ENCODE measurements at places on chromosomes 12 and 14.

GRCh38 chr12:80714846-80715245 lies 1.9 kb upstream of the MYF5 start:
- DNase-seq = no peak

DNA sequence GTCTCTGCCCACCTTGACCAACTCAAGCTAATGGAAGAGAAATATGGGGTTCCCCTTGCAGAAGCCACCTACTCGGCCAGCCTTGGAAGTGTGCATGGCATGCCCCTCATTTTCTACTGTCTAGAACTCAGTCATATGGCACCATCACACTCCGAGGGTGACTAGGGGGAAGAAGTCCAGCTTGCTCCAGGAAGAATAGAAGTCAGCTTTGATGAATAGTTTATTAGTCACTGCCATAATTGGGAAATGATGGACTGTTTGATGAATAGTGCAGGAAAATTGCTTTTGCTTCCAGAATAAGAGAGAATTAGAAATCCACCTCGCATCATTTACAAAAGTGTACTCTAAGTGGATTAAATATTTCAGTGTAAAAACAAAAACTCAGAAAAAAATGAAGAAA lies 1030.6 kb downstream of the VRK1 start:
- DNase-seq = no peak

- no peak for DNase-seq
These were observed 56.0 kb downstream of the RASSF3 start for GRCh38 chr12:64666054-64666914.

DNA sequence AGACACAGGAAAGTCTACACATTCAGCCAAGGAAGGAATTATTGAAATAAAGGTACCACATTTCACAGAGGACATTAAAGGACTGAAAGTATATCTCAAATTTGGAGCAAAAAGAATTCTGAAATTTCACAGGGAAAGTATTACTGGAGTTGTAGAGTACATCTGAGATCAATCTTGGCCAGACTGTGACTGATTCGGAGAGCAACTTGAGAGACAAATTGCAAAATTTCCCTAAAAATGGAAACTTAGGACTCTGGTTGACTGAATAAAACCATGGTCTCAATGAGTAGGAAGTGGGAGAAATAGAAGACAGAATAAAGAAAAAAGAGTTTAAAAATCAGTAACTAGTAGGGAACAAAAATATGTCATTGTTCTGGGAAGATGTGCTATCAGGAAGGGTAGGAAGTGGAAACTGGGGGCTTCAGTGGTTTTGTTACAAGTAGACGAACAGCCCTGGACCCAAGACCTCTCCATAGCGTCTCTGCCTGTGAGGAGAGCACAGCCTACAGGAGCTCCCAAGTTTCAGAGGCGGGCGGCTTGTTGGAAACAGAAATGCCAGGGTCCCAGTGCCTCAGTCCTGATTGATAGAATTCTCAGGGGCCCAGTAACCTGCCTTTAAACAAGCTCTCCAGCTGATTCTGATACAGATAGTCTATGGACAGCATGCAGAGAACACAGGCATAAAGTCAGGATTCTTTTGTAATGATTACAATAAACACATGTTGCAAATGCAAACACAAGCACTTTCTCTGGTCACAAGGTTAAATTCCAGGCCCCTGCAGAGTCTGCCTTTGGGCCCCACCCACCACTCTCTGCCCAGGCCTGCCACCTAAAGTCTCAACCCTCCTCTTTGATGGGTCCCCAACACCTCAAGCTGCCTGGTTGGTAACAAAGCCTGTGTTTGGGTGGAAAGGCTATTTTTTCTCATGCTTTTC lies 63.1 kb downstream of the BBS10 start:
- no peak for DNase-seq

GRCh38 chr14:90732718-90733117 lies 83.5 kb downstream of the TTC7B start:
- no peak for DNase-seq

DNA sequence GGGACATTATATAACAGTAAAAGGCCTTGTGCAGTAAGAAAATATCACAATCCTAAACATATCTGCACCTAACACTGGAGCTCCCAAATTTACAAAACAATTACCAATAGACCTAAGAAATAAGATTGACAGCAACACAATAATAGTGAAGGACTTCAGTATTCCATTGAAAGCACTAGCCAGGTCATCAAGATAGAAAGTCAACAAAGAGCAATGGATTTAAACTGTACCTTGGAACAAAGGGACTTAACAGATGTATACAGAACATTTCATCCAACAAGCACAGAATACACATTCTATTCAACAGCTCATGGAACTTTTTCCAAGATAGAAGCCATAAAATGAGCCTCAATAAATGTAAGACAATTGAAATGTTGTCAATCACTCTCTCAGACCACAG lies 209.5 kb upstream of the ARHGAP5 start:
- no peak for DNase-seq

DNA sequence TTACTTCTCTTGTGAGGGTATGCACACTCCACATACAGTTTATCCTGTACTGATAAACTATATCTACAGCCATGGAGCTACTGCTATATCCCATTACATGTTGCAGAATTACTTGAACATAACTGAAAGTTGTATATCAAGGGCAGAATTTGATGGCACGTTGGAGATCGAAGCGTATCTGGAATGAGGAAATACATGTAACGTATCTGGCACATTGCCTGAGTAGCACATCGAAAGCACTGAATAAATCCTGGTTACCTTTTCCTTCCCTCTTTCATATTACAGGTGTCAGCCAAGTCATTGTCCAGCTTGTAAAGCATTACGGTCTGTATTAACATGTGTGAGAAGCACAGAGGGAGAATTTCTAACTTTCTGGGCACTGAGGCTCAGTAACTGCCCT lies 42.1 kb upstream of the LIN7A start:
- no peak for DNase-seq

- DNase-seq = no peak
These were observed 25.5 kb downstream of the ITGA7 start for GRCh38 chr12:55682087-55682796.

DNA sequence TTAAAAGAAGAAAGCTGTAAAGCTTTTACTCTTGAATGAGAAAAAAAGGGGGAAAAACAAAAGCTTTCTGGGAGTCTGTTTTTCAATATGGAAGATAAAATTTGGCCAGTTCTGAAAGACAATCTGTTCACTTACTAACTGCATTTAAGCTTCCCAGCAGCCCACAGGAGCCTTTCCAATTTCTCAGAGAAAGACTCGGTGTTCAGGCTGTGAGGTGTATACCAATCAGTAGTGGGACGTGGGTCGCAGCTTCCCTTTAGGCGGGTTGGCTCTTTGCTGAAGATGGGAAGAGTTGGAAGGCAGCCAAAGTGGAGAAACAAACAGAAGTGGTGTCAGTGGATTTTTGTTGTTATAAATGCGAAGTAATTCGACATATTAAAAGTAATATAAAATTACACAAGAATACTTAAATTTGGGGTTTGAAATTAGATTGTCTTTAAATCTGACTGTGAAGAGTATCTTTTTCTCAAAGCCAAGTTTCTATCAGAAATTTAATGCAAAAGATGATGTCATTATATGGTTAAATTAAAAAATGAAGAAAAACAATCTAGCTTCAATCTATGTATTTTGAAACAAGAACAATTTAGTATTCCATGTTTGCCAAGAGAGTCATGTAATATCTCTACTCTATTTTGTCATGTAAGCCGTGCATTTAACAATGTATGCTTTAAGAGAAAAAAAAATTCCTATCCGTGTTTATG lies 590.2 kb upstream of the ATXN7L3B start:
- no peak for DNase-seq

GRCh38 chr12:62588916-62589315 lies 122.3 kb downstream of the MON2 start:
- DNase-seq = no peak

DNA sequence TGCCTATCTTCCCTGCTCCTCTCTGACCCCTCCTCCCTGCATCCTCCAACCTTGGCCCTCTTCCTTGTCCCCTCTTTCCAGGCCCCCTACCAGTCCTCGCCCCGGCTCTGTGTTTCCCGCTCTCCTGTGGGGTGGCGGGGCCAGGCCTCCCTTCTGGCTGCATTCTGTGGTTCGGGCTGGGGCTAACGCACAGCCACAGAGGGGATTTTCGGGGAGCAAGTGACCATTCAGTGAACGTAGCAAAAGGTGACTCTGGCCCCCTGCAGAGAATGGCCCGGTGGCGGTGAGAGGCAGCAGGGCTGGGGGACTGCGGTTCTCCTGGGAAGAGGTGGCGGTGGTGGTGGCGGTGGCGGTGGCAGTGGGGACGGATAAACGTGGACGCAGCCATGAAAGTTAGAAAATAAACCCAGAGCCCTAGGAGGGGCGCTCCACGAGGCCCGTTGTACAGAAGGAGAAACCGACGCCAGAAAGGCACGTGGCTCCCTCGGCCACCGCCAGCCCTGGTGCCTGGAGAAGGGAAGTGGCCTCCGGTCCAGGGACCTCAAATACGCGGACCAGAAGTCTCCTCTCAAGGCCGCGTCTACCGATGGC lies 269.6 kb downstream of the ADGRD1 start:
- no peak for DNase-seq

GRCh38 chr12:116241157-116241759 lies 36.2 kb downstream of the MED13L start:
- no peak for DNase-seq

- DNase-seq = no peak
These were observed 37.9 kb upstream of the EPS8 start for GRCh38 chr12:15827136-15827535.

- DNase-seq = no peak
These were observed 65.0 kb downstream of the PITPNM2 start for GRCh38 chr12:123085730-123086487.

DNA sequence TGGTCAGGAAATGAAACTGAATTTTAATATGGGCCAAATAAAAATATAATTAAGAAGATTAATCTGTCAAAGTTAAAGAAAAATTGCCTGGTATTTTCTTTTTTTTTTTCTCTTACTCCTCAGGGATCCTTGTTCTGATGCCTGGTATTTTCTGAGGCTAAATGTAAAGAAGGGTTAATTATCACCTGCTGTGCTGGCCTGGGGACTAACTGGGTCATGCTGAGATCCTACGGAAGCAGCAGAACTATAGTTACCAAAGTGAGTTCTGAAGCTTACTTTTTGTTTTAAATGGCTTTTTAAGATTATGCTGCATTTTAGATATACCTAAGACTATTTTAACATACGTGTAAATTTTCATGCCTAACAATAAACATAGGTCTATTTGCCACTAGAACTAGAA lies 23.3 kb downstream of the ZC2HC1C start:
- no peak for DNase-seq

DNA sequence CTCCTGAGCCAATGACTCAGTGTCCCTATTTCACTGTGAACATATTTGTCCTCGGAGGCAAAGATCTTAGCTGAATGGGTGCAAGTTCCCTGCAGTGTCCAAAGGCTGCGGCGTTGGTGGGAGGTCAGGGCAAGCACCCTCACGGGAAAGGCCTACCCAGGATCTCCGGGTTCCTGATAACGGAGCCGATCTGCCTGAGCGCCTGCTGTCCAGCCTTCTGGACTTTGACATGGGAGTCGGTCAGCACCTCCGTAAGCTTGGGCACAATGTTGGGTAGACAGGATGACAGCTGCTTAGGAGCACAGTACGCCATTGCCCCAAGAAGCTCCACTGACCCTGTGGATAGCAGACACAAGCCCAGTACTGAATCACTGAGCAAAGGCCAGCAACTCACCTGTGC lies 31.5 kb upstream of the RAB35 start:
- no peak for DNase-seq

GRCh38 chr12:127169321-127170181 lies 1097.4 kb upstream of the TMEM132C start:
- DNase-seq = no peak

DNA sequence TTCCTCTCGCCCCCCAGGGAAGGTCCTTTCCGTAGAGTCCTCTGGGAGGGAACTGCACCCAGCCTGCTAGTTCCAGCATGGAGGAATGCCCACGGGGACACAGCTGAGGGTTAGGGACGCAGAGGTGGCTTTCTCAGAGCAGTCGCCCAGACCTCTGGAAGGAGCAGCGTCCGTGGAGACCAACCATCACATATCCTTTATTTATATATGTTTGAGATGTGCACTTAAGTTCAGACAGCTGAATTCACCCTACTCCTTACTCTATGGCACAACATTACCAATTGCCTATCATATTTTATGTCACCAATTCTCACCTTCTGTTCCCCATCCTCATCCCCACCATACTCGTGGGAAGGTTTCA lies 305.6 kb upstream of the DIO3 start:
- DNase-seq = no peak

DNA sequence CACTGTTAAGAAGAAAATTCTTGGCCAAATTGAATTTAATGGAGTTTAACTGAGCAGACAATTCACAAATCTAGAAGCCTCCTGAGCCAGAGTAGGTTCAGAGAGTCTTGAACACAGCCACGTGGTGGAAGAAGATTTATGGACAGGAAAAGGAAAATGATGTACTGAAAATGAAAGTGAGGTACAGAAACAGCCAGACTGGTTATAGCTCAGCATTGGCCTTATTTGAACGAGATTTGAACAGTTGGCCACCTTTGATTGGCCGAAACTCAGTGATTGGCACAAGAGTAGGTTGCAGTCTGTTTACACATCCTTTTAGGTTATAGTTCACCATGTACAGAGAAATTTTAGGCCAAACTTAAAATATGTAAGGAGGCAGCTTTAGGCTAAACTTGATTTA lies 9.9 kb downstream of the OAS2 start:
- no peak for DNase-seq

GRCh38 chr12:128542844-128543243 lies 275.9 kb downstream of the TMEM132C start:
- peak; percentile 87 for DNase-seq

GRCh38 chr12:75554556-75554880 lies 43.1 kb upstream of the KRR1 start:
- DNase-seq = no peak

GRCh38 chr14:65461730-65462129 lies 49.2 kb downstream of the FUT8 start:
- no peak for DNase-seq

- no peak for DNase-seq
These were observed 1.8 kb downstream of the OTOGL start for GRCh38 chr12:80101126-80101525.

GRCh38 chr12:19437996-19438395 lies 1.3 kb upstream of the AEBP2 start:
- peak; percentile 16 for DNase-seq

DNA sequence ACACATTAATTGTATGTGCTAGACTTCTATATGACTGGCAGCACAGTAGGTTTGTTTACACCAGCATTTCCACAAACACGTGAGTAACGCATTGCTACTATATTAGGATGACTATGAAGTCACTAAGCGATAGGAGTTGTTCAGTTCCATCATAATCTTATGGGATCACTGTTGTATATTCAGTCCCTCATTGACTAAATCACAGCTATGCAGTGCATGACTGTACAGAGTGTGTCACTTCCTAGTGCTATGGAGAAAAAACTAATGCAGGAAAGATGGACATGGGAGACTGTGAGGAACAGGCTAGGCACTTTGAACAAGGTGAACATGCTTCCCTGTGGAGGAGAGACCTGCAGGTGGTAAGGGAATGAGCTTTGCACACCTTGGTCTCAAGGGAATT lies 259.8 kb downstream of the NUAK1 start:
- DNase-seq = no peak

- no peak for DNase-seq
These were observed 254.7 kb upstream of the TBX3 start for GRCh38 chr12:114938487-114939210.
